ENCODE measurements at places on chromosomes 3 and 15.

- no peak for DNase-seq
Measured at GRCh38 chr15:70127770-70128413, 30.2 kb upstream of the TLE3 start.

GRCh38 chr3:177483182-177483967, 286.1 kb upstream of the TBL1XR1 start:
- no peak for DNase-seq

DNA sequence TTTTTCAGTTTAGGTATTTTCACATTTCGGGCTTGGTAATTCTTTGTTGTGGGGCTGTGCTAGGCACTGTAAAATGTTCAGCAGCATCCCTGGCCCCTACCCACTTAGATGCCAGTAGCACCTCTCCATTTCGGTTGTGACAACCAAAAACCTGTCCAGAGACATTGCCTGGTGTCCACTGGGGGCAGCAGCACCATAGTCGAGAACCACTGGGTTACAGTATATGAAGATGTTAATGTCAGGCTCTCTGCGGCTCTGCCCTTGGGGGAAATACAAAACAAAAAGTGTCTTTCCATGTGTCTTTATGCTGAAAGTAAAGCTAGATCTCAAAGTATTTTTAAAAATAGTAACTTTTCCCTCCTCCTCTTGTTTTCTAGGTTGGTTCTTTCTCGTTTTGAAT, 177.2 kb downstream of the ITPR1 start:
- no peak for DNase-seq

DNA sequence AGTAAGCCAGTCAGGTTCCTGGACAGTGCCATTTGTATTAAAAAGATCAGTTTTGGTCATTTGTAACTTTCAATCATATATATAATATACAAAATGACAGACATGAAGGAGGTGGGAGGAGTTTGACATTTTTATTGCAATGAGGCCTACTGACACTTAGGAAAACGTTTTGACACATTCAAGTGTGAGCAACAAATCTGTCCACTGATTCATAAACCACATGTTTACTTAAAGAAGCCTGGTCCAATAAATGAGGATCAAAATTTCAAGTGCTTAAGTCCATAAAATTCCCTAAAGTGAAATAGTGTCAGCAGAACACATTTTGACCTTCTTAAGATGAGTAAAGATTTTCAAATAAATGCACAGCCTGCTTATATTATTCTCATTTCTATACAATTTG, 137.3 kb downstream of the MECOM start:
- no peak for DNase-seq

DNA sequence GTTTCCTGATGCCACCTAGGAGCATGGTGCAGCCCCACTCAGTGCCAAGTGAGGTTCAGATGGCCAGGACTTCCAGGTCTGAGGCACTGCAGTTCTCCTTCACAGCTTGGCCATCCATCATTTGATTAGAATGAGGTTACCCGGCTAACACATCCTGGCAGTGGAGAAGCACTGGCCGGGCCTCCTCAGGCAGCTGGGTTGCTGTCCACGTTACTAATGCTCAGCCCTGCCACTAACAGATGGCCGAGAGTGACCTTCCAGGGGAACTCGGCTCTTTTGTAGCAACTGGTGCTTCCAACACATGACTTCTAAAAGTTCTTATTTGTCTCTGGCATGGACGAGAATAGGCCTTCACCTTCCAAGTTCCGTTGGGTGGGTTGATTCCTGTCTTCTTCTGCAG, 204.6 kb upstream of the CFAP20DC start:
- DNase-seq: no peak

GRCh38 chr15:82641129-82641798, 5.9 kb downstream of the CPEB1 start:
- no peak for DNase-seq

GRCh38 chr3:10753964-10754363, 62.1 kb upstream of the SLC6A11 start:
- no peak for DNase-seq

GRCh38 chr15:29039466-29040369, 153.9 kb downstream of the APBA2 start:
- no peak for DNase-seq

- no peak for DNase-seq
Measured at GRCh38 chr3:168628549-168628948, 532.8 kb upstream of the GOLIM4 start.
